NCI-H1048 (cell line): ENCODE measurements at places on chromosomes 7 and 10.

DNA sequence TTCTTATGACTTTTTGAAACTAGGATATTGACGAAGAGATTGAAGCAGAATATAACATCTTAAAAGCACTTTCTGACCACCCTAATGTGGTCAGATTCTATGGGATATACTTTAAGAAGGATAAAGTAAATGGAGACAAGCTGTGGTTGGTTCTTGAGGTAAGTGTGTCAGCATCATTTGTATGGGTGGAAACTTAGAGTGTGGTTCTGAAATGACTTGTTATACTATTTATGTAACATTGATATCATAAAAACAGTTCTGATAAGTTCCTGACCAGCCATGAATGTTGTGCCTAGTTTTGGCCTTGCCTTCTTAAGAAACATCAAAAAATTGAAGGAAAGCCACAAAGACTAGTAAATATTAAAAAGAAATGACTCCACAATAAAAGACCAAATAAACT, 20.8 kb downstream of the MYO3A start:
- DNase-seq = no peak

GRCh38 chr7:85840554-85840953, 653.7 kb upstream of the SEMA3D start:
- DNase-seq = no peak

DNA sequence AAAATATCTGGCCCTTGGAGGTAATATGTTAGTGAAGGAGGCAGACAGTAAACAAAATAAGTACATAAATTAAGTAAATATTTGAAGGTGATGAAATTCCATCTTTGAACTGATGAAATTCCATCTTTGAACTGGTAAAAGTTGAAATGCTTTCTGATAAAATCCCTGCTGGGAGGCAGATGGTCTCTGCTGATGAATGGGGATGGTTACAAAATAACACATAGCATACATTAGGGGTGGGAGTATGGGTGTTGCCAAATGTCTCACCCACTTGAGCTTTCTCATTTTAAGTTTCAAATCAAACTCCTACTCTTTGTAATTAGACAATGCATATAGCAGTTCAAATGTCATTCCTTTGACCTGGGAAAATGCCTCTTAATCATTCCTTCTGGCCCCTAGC, 77.5 kb upstream of the SORCS3 start:
- DNase-seq = no peak

DNA sequence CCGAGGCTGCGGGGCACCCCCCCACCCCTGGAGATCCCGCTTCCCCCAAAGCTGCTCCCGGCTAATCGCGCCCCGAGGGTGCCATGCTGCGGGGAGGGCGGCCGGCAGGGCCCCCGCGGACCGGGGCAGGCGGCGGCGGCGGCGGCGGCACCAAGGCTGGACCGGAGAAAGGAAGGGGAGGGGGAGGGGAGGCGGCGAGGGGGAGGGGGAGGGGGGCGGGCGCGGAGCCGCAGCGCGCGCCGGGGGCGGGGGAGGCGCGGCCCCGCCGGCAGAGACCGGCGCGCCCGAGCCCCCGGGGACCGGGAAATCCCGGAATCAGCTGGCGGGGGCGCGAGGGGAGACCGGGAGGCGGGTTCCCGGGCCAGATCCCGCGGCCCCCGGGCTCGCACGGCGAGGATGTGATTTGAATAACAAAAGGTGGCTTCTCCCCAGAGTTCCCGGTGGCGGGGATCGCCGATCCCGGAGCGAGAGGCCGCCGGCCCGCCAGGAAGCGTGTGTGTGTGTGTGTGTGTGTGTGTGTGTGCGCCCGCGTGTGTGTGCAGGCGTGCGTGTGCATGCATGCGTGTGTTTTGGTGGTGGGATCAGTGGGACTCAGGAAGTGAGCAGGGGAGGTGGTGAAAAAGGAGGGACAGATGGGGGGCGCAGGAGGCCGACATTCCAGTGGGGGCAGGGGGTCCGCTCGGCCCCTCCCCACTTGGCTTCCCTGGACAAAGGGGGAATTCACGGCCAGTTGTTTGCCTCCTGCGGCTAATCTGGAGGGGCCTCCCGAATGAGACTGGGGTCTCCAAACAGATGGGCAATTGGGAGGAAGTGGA, 99.5 kb downstream of the HIP1 start:
- DNase-seq = no peak

GRCh38 chr7:69762821-69763352, 164.6 kb downstream of the AUTS2 start:
- no peak for DNase-seq

DNA sequence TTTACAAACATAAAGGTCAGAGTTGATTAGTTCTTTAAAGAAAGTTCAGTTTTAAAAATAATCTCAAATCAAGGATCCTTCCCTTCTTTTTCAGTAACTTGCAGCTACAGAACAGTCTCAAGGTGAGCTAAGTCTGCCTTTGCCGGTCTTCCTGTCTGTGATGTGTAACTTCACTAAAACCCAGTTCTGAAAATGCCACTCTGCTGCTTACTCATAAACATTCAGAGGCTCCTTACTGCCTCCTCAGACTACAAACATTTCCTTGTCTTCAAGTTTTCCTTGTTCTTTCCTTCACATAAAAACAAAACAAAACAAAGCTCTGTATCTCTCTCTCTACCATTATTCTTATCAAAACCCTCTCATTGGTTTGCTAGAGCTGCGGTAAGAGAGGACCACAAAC, 128.7 kb downstream of the ETV1 start:
- no peak for DNase-seq

GRCh38 chr7:16841681-16842080, 36.9 kb upstream of the AGR2 start:
- no peak for DNase-seq

- no peak for DNase-seq
Measured at GRCh38 chr10:64093946-64094535, 572.8 kb downstream of the REEP3 start.

GRCh38 chr10:22550732-22551131, 163.6 kb downstream of the PIP4K2A start:
- peak; percentile 19 for DNase-seq

GRCh38 chr7:129144834-129145668, 544 bp downstream of the TSPAN33 start:
- DNase-seq = no peak

GRCh38 chr7:158322616-158323530, 264.8 kb downstream of the PTPRN2 start:
- no peak for DNase-seq

DNA sequence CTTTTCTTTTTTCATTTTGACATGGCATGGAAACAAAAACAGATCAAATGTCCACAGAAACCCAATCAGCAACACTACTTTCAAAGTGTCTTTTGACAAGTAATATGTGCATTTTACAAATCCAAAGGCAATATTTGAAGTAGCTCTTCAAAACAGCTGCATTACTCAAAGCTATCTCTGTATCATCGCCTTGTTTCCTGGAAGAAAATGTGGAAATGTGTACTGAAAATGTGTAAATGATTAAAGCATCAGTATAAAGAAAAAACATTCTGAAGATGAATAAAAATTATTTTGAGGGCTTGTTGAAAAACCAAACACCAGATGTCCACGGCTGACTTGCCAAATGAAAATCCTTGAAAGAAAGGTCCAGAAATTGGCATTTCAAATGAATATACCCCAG, 16.5 kb upstream of the ITGB8 start:
- no peak for DNase-seq

DNA sequence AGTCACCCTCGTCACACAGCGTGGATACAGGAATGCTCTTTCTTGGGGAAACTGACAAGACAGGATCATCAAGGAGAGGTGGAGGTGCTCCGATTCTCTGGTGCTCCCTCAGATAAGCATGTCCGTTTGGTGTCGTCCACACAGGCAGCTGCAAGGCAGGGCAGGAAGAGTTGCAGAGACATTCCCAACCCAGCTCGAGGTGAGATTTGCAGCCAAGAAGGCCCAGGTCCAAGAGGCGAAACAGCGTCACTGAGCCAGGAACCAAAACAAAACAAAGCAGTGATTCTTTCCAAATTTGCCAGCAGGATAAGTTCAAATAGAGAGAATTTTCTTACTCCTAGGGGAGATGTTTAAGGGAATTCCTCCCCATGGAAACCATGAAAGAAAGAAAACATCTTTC, 386.5 kb upstream of the PFKP start:
- DNase-seq = no peak

- DNase-seq = no peak
Measured at GRCh38 chr7:36198854-36199266, 45.8 kb downstream of the EEPD1 start.

DNA sequence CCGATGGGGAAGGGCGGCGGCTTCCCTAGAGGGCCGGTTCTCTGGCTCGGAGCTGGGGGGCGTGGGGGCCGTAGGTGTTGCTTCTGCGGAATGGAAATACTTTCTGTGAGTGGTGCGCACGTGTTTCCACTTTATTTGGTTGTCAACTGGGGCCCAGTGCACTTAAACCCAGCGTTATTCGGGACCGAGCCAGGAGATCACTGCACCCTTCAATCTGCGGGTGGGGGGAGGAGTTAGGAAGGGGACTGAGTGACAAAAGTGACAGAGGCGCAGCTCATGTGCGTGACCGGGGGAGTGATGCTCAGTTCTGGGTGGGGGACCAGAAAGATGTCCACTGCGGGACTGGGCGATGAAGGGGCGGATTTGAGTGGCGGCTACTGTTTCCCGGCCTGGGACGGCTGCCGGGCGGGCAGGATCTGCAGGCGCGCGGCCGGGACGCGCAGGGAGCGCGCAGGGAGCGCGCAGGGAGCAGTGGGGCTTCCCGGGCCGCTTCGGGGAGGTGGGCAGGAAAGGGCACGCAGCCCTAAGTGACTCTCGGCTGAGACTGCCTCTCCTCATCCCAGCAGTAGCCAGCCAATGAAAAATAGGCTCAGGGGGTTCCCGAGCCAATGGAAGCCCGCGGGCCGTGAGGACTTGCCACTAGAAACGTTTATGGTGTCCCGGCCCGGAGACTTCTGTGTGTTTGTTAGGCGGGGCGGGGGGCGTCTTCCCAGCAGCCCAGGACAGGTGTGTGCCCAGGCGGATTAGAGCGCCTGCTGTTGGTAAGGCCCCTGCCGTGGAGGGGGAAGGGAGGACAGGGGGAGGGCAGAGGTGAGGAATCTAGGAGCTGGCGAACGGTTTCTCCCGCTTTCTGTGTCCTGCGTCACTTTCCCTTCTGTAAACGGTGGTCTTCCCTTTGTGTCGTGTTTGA, 54.3 kb upstream of the KDM7A start:
- no peak for DNase-seq

GRCh38 chr7:128948976-128949760, 11.4 kb downstream of the IRF5 start:
- no peak for DNase-seq

DNA sequence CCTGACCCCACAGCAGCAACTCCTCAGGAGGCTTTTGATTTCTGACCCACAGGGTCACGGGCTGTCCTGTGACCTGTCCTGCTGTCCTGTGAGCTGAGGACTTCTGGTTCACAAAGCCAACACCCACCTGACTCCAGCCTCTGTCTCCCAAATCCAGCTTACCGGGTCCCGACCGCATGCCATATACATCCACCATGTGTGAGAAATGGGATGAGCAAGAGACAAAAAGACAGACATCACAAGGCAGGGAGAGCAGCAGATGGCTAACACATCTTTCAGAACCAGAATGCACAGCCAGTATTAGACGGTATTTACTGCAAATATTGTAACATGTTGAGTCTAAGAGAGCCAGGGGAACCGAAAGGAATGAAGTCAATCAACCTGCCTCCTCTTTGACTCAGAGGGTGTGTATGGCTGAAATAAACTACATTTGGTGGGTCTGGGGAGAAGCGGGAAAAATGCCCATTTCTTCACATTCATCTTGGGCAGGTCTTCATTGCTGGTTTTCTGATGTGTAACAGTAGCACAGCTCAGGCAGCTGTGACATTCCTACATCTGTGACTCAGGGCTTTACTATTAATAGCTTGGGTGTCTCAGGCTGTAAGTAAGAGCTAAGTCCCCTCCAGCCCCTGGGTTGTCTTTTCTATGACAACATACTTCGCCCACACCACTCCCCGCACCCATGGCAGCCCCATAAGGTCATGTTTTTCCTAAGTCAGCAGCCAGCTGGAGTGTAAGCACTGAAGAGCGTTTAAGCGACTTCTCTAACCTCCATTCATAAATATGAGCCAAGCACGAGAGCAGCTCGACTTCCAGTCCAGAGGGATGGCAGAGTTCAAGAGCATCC, 25.0 kb downstream of the ABLIM1 start:
- DNase-seq = no peak

DNA sequence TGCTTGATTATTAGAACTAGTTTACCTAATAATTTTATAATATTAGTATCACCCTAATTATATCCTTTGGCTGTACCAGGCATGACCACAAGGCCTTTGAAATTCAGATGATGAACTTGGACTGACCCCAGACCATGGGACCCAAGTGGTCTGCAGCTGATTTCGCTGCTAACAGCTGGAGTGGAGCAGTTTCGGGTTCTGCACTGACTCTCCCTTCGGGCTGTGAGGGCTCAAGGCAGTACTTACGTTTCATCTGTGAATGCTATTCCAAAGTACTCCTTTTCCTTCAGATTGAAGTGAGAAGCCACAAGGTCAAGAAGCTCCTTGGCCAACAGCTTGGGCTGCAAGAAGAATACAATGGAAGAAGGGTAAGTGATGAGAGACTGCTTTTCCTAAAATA, 223.8 kb downstream of the PRPF18 start:
- no peak for DNase-seq

- DNase-seq = no peak
Measured at GRCh38 chr10:111872591-111872990, 311.0 kb downstream of the GPAM start.

DNA sequence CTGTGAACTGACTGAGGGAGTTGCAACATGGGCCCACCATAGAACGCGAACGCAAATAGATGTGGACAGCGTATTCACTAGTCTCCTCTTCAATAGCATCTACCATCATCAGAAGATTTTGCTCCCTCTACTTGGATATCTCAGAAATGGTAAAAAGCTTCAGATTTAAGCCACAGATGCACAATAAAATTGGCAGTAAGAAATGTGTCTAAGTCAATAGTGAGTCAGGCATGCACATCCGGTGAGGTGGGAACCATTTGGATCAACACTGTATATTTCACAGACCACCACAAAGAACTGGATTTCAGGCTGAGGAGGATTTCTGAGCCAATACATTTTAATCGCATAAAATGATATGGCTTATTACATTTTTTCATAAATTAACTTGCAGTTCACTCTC, 111.5 kb upstream of the ADAM12 start:
- DNase-seq = no peak

DNA sequence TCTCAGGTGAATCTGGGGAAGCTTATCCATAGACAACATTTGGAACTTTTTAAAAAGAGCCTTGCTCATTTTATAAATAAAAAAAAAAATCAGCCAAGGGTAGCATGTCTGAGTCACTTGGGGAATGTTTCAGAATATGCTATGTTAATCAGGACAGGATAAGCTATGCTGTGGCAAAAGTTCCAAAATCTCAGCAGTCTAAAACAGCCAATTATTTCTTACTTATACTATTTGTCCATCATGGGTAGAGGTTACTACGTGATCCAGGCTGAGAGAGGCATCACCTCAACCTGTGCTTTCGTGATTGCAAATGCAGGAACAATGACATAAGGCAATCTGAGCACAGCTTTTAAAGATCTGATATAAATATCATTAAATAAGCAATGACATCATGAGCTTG, 6.5 kb downstream of the SLC13A1 start:
- DNase-seq = no peak

DNA sequence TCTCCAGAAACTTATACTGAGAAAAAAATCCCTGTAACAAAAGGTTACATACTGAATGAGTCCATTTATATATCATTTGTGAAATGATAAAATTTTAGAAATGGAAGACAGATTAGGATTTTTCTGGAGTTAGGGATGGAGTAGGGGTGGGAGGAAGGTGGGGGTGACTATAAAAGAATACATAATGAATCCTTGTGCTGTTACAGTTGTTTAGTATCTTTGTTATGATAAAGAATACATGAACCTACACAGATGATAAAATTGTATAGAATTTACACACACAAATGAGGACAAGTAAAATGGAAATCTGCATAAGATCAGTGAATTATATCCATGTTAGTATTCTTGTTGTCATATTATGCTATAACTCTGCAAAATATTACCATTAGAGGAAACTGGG, 41.7 kb upstream of the CCSER2 start:
- DNase-seq = no peak
